ENCODE measurements at places on chromosomes 4 and X.

GRCh38 chrX:41705680-41706374, 17.1 kb downstream of the GPR34 start:
- no peak for DNase-seq

DNA sequence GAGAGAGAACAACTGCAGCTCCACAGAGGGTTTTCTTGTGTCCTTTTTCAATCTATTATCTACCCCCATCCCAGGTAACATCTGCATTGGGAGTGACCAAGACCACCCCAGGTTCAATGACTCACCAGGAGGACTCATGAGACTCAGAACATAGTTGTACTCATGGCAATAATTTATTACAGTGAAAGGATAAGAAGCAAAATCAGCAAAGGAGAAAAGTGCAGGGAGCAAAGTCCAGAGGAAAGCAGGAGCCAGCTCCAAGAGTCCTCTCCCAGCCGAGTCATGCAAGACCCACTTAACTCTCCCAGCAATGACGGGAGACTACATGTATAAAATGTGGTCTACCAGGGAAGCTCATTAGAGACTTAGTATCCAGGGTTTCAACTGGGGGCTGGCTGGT, 129.5 kb upstream of the RBPJ start:
- no peak for DNase-seq

GRCh38 chrX:13266641-13267345, 53.1 kb downstream of the ATXN3L start:
- no peak for DNase-seq

- DNase-seq: no peak
Observed at GRCh38 chr4:99593781-99594641, 19.4 kb downstream of the MTTP start.

GRCh38 chrX:121755541-121755940, 708.1 kb downstream of the GLUD2 start:
- no peak for DNase-seq

- peak; percentile 59 for DNase-seq
Observed at GRCh38 chrX:8988446-8988845, 45.5 kb downstream of the FAM9B start.

GRCh38 chr4:54620773-54621172, 37.0 kb upstream of the KIT start:
- DNase-seq: no peak

DNA sequence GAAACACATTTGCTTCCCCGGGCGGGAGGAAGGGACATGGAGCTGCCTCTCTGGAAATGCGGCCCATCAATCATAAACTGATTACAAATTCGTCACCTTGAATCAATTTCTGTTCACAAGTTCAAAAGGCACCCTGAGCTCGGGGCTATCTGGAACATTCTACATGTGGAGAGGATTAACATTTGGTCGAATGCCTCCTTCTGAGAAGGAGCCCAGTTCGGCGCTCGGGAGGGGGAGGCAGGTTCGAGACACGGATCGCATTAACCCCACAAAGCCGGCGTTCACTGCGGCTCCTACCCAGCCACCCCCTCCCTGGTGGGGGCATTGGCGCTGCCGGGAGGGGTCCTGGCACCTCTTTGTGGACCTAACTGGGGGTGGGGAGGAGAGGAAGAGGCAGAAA, 108.0 kb downstream of the CPZ start:
- DNase-seq: peak; percentile 35

DNA sequence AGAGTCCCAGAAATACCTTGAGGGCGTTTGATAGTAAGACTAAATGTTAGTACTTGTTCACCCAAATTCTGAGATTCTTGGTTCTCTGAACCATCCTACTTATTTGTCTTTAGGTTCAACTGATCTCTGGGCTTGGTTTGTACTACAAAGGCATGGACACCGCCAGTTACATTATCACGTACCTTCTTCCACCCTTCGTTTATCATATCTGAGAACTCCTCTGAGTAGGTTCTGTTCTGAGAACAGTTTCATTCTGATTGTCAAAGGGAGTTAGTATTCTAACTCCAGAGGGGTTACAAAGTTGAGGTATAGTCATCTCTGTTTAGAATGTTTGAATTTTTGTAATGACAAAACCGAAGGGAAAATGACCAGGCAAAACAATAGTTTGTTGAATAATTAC, 19.3 kb downstream of the ZFX start:
- no peak for DNase-seq

- peak; percentile 78 for DNase-seq
Observed at GRCh38 chr4:24470666-24471485, 113.5 kb downstream of the DHX15 start.

DNA sequence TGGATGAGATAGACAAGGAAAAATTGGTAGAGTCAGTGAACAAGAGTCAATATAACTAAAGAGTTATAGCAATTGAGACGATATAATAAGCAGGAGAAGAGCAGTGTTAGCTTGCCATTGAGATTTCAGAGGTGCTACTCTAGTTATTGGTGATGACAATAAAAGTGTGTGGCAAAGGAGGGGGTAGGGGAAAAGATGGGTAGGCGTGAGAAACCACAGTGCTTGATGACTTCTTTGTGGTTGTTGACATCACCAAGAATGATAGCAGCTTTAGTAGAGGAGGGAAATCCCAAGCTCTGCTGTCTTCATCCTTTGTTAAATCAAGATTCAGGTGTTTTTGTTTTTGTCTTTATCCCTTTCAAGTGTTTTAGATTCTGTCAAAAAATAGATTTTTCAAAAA, 179.9 kb upstream of the PPP3CA start:
- DNase-seq: peak; percentile 70

DNA sequence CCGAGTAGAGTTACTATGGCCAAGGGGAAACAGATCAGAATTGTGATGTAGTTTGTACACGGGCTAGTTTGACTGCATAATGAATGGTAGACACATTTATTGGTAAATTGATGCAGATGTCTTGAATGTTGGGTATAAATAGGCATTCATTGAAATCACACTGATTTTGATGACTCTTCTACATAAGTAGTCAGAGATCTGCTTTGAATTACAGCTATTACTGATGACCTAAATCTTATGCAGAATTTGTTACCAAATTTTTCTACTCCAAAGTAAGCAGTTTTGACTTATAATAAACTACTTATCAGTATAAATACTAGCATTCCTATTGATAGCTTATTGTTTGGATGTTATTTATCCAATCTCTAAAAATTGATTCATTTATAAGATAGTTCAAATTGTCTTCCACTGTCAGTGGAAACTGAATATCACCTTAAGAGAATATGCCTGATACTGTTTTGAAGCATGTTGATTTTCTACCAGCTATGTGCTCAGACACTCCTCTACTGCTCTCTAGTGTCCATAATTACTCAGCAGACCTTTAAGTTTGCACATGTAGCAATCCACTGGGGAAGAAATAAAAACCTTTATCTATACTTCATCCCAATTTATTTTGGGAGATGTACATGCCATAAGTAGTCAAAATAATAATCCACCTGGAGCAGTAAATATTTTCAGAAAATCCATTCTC, 120.3 kb downstream of the RASL11B start:
- no peak for DNase-seq

DNA sequence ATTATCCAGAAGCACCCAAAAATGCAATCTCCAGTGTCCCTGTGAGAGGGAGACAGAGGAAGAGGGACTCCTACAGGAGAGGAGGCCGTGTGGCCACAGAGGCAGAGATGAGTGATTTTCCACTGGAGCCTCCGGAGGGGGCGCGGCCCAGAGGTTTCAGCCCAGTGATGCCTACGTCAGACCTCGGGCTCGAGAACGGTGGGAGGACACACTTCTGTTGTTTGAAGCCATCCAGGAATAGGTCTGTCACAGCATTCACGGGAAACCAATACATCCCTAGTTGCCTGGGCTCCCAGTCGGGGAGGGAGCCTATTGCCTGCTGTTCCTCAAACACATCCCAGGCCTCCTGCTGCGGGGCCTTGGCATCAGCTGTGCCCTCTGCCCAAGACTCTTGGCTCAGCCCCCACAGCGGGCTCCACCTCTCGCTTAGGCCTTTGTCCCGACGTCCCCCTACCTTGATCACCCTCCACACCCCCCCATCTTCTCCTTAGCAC, 39.2 kb upstream of the HMX1 start:
- peak; percentile 35 for DNase-seq

- no peak for DNase-seq
Observed at GRCh38 chr4:87239821-87240220, 19.4 kb upstream of the KLHL8 start.

DNA sequence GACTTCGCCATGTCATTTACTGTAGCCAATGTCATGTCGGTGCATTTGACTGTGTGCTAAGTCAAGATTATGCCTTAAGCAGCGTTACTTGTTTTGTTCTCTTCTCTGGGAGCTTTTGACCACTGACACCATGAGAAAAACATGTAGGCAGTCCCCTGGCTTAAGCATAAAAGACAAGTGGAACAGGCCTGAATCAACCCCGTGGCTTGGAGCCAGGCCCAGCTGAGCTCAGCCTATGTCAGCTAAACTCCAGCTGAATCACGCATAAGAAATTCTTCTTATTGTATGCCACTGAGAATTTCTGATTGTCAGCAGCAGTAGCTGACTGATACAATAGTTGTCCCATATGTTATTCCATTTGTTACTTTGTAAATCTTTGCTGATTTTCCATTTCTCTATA, 261.9 kb downstream of the CBLL2 start:
- DNase-seq: no peak

DNA sequence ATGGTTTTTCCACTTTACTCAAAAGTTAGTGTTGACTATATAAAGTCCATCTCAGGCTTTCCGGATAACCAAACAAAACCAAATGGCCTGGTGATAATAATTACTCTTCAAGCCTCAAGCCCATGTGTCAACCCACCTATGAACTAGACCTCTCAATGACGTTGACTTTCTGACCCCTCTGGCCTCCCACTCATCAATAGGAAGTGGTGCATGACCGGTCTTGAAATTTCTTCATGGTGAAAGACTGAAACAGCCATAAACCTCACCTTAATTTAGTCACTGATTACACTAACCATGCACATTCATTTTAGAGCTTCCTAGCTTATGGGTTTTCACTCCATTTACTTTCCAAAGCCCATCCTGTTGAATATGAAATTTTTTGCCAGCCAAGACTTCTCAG, 276.0 kb downstream of the KLHL13 start:
- DNase-seq: no peak

DNA sequence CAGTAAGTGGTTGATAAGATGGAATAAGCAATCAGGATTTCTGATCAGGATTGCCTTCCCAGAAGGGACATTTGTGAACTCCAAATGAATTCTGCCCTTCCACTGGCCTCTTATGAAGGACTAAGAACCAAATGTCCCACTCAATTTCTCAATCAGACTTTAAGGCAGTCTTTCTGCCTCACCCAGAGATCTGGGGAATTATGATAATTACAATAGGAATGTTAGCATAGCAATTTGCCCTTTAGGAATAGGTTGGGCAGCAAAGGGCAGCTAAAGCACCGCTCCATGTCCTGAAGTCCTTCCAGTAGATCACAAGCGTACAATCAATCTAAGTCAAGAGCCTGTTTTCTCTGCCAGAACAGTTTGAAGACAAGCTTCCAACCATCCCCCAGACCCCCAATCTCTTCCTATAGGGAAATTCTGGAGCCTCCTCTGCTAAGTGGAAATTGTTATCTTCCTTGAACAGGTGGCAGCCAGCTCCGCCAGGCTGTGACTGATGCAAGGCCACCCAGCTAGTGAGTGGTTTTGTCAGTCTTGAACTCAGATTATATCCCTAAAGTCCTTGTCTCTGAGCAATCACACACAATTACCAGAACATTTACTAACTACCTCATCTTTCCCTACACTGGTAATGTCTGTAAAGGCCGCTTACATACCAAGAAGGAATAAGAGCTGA, 18.6 kb downstream of the NKX3-2 start:
- no peak for DNase-seq

DNA sequence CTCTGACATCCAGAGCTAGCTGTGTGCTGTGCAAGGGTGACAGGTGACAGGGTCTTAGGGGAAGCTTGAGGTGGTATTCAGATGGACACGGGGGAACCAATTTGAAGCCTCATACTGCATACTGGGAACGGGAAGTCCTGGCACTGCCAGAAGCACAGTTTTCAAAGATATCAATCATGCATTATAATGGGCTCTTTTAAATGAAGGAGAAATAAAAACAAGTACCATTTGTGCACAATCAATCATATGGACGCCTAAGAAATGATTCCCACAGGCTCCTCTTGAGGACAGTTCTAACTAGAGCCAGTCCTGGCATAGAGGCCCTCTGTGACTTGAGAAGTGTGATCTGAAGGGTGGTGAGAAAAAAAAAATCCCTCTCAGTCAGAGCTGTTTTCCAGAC, 50.9 kb downstream of the TSC22D3 start:
- no peak for DNase-seq

DNA sequence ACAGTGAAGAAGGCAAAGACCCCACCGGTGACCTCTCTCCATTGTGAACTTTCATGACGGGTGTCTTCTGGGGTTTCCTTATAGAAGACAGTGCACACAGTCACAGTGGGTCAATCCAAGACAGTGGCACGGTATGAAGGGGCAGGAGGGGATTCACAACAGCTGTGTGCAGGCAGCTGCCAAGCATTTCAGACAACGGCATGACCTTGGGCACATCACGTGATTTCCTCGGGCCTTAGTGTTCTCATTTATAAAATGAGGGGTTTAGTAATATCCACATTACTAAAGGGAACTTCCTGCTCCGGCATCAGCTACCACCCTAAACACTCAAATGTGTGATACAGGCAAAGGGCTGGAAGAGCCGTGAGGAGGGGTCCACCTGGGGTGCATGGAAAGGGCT, 42.9 kb downstream of the RBM47 start:
- no peak for DNase-seq

- no peak for DNase-seq
Observed at GRCh38 chr4:142079959-142080358, 443.6 kb downstream of the IL15 start.

- no peak for DNase-seq
Observed at GRCh38 chr4:88162626-88163025, 4.2 kb upstream of the ABCG2 start.

Measured in activated CD8-positive, alpha-beta memory T cell treated with anti-CD3 and anti-CD28 coated beads for 24 hours (primary cell).